ENCODE measurements at places on chromosomes 7 and 10. TPM values are rescaled to one million over a fixed set of nuclear protein-coding genes. Genes with fewer than 3 reads are reported as not detected.

DNA sequence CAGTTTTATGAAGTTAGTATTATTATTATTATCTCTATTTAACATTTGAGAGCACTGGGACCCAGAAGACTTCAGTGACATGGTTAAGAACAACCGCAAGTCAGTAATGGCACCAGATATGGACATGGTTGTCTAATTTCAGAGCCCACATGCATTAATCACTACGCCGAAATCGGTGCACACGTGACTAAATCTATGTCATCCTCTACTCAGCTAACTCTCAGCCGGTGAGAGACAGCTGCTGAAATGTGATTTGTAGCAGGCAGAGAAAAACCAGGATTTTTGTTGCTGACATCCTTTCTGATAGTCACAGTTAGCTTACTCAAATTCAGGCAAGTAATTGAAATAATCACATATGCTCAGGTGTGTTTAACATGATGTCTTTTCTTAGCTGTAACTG, 127.7 kb downstream of the SPAG6 start:
- no peak for DNase-seq

DNA sequence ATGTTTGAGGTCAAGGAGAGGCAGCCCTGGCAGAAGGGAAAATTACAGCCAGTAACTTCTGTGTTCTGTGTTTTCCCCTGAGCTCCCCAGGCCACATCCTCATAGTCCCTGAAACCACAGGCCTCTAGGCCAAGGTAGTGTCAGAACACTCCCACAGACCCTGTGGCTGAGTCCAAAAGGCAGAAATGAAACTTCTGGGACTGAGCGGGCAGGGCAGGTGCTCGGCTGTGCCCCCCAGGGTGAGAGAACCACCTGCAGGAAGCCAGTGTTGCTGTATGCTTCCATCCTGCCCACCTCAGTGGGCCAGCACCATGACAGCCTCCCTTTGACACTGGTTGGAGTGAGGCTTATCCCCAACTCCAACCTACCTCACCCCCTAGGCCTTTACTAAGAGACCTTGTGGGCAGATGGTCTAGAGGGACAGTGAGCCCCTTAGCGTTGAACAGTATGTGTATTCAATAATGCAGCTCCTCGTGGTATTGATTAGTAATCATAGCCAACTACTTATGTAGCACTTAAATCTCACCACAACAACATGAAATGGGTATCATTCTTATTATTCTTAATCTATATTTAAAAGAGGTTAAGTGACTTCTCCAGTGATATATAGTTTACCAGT, 30.3 kb downstream of the PIK3CG start:
- no peak for DNase-seq

GRCh38 chr10:11871466-11871865, 48.3 kb downstream of the PROSER2 start:
- peak; percentile 70 for DNase-seq

GRCh38 chr7:156156734-156157408, 344.6 kb upstream of the SHH start:
- DNase-seq: no peak

The DOCK1 gene
- total RNA-seq: 69.3 TPM

DNA sequence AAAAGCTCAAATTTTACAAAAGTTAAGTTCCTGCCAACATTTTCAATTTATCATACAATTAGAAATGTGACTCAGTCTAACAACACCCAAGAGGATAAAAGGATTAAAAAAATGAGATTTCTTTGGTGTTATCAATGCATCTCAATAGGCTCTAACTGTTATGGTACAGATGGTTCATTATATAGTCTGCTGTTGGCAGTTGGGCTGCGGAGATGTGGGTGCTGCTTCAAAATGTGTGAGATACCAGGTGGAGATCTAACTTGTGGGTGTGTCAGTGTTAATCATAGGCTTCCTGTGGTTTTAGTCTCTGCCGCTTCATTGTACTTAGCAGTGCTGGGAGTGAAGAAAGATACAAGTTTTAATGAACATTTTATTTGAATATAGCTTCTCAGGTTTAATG, 231.2 kb downstream of the EXOC4 start:
- no peak for DNase-seq

DNA sequence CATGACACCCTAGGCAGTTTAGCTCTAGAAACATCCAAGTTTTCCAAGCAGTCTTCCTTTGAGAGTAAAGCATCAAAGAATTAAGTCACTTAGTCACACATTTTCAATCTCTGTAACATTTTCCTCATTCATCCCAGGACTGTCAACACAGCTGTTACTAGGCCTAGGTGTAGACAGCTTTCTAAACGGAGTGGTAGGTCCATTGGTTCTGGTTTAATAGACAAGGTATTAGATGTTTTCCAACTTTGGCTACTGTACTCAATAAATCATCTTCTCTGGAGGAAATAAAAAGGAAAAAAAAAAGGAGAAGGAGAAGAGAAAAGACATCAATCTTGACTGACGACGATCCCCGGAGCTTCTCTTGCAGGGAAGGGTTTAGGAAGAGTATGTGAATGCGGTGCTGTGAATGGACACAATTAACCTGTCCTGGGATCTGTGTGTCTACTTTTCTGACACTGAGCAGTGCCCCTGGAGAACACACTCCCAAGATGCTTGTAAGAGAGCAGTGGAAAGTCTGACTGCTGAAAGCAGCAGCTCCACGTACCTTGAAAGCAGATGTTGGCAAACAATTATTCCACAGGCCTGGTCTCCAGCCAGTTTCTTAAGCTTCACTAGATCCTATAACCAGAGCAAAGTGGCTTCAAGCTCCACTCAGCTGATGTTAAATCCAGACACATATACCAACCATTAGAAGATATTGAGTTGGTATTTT, 59.1 kb downstream of the CXCL12 start:
- DNase-seq: no peak

DNA sequence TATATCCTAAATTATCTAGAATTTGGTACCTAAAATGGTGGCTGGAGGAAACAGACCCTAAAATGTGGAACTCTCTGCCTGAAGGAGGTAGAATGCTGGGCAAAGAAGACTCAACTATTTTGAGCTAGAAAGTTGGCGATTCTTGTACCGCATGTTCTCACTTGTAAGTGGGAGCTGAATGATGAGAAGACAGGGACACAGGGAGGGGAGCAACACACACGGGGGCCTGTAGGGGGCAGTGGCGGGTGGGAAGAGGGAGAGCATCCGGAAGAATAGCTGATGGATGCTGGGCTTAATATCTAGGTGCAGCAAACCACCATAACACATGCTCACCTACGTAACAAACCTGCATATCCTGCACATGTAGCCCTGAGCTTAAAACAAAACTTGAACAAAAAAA, 250.6 kb downstream of the CALN1 start:
- no peak for DNase-seq

The PRSS2 gene
- total RNA-seq: not detected

- no peak for DNase-seq
Measured at GRCh38 chr10:72291019-72291532, 17.4 kb downstream of the DDIT4 start.

DNA sequence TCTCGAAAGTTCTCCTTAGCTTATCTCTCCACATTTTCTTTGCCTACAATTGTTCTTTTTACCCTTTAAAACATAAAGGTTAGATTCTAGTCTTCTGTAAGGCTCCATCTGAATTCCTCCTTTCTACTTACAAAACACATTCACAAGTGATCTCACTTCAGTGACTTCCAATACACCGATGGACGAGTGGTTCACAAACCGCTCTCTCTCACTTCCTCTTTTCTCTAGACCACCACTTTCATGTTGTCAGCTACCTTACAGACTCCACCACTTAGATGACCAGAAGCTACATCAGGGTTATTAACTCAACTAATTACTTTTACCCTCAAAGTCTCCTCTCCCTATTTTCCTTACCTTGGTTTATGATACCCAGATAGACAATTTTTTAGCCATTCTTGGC, 11.8 kb downstream of the MET start:
- no peak for DNase-seq

- DNase-seq: no peak
Measured at GRCh38 chr7:131072505-131073091, 255.1 kb upstream of the MKLN1 start.

The SPDYE2 gene
- total RNA-seq: not detected

- DNase-seq: no peak
Measured at GRCh38 chr10:10798864-10799192, 218.8 kb upstream of the CELF2 start.

The CD36 gene
- total RNA-seq: 151 TPM

DNA sequence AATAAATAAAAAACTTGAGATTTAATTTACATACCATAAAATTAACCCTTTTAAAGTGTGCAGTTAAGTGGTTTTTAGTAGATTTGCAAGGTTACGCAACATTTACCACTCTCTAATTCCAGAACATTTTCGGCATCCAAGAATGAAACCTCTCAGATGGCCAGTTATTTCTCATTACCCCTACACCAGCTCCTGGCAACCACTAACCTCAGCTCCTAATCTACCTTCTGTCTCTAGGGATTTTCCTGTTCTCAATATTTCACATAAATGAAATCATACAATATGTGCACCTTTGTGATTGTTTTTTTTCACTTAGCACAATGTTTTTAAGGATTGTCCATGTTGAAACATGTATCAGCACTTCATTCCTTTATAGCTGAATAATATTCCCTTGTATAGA, 45.1 kb downstream of the INPP5F start:
- DNase-seq: no peak

The CFAP58 gene
- 0.89 TPM for total RNA-seq

The CYP2C19 gene
- total RNA-seq: not detected

- DNase-seq: no peak
Measured at GRCh38 chr7:21149809-21150208, 278.1 kb upstream of the SP4 start.

- no peak for DNase-seq
Measured at GRCh38 chr10:6396226-6396625, 183.8 kb downstream of the PRKCQ start.

The ATOH7 gene
- not detected for total RNA-seq

GRCh38 chr7:131607291-131608115, 51.1 kb upstream of the PODXL start:
- DNase-seq: no peak

GRCh38 chr10:35778306-35778705, 136.2 kb upstream of the FZD8 start:
- DNase-seq: no peak

DNA sequence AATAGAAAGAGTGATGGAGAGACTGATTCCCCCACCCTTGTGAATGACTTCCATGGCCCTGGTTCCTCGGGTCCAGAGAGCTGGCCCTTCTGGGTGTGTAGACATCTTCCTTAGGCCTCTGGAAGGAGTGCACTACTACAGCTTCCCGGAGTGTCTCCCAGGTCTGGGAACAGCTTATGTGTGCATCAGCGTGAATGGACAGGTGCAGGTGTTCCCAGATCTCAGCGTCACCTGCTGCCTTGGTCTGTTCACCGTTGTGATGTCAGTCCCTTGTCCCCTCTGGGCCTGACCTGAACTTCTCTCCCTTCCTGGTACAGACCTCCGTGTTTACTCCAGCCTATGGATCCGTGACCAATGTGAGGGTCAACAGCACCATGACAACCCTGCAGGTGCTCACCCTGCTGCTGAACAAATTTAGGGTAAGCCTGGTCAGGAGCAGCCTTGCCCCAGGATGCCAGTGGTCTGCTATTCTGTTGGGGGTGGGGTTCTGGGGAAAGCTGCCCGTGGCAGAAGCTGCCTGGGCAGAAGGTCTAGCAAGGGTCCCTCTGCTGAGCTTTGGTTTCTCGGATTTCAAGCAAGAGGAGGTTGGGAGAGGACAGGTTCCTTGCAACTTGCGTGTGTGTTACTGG, 10.5 kb upstream of the DEPP1 start:
- no peak for DNase-seq

DNA sequence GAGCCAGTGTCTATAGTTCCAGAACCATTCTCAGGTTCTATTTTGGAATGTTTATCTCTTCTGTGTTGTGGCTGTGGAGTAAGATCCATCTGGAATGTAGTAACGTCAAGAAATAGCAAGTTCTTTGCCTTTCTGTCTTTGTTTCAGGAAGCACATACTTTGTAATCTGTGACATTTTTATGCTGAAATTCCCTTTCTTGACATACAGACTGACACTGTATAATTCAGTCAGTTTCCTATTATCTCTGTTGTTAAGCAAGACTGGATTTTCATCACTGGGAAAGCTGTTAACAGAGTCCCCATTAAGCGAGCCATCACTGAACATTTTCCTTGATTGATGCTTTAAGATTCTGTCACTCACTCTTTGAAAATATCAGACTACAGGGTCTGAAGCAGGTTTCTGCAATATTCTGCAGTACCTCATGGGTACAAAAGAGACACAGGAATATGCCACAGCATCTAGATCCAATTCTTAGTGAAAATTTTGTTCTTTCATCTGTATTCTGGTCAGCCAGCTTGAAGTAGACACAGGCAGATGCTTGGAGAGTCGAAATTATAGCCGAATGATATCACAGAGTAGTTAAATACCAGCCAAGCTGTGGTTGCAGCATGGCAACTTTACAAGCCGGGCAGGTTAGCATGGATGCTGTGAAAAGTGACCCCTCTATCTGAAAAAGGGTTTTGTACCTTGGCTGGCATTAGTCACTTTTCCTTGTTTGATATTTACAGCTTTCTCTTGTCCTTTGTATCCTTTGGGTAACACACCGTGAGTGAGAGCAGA, 62.6 kb downstream of the CACNB2 start:
- DNase-seq: no peak

DNA sequence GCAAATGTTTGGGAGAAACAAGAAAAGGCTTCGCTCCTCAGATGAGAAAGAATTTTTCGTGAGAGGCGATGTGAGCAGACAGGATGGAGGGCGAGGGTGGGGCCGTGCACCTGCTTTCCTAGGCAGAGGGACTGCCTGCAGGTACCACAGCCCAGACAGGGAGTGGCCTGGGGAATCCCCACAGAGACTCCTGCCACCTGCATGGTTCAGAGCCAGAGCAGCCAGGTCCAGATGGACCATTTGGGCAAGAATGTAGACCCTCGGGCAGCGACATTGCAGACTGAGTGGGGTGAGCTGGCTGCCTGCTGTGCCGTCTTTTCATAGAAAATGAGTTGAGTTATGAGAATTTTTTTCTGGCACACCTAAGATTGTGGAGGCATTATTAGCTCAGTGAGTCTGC, 216.8 kb downstream of the SNX10 start:
- no peak for DNase-seq

The PON1 gene
- total RNA-seq: not detected

DNA sequence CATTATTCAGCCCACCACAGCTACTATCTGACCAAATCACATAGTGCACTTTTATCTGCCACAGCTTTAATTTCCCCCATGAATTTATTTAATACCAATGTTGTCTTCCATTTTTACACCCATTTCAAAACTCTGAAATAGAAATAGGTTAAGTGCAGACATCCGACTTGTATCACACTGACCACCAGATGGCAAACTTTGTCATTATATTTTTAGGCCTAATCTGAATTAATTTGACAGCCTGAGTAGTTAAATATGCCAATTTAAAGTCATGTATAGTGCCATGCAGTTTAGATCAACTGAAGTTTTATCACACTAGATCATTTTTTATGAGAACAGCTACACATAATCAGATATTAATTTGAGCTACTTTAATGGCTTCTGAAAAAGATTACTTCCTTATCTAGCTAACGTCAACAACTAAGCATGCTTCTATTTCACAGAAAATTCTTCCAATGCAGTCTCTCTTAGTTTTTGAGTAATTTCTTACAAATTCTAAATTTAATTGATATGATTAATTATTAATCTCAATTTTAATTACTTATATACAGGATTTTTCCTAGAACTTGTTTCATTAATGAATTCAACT, 566.4 kb downstream of the GFRA1 start:
- peak; percentile 34 for DNase-seq

GRCh38 chr10:31001740-31002139, 29.9 kb downstream of the ZNF438 start:
- no peak for DNase-seq

The LMOD2 gene
- total RNA-seq: not detected

The GPR37 gene
- total RNA-seq: 0.13 TPM
